ENCODE measurements at places on chromosomes 6 and 20.

DNA sequence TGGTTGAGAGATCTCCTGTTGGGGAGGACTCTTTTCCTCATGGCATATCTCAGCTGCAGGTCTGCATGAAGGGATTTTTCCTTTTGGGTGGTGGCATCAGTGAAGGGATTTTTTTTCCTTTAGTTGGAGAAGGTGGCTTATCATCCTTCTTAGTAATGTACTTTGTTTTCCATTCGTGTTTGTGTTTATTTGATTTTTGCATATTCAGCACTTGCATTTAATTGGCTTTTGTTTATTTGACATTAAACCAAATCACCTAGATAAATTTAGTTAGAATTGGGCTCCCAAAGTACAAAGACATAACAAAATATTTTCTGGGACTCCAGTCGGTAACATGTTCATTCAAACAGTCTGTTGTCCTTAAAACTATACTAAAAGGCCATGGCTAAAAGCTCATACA is 56.2 kb upstream of the MANEA start:
- DNase-seq, result no peak

DNA sequence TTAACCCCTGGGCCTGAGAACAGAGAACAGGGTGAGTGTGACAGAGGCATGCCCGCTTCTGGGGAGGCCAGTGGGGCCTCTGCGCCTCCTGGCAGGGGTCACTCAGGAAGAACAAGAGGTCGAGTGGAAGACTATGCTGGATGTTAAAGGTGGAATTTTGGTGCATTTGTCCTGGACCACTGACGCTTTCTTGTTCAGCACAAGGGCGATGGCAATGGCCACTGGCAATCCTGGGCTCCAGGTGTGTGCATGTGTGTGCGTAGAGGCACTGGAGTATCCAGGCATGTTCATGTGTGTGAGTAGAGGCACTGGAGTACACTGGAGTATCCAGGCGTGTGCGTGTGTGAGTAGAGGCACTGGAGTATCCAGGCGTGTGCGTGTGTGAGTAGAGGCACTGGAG is 23.5 kb upstream of the NPBWR2 start:
- no peak for DNase-seq

GRCh38 chr6:142644866-142645265 is 300.1 kb downstream of the HIVEP2 start:
- DNase-seq, result no peak

DNA sequence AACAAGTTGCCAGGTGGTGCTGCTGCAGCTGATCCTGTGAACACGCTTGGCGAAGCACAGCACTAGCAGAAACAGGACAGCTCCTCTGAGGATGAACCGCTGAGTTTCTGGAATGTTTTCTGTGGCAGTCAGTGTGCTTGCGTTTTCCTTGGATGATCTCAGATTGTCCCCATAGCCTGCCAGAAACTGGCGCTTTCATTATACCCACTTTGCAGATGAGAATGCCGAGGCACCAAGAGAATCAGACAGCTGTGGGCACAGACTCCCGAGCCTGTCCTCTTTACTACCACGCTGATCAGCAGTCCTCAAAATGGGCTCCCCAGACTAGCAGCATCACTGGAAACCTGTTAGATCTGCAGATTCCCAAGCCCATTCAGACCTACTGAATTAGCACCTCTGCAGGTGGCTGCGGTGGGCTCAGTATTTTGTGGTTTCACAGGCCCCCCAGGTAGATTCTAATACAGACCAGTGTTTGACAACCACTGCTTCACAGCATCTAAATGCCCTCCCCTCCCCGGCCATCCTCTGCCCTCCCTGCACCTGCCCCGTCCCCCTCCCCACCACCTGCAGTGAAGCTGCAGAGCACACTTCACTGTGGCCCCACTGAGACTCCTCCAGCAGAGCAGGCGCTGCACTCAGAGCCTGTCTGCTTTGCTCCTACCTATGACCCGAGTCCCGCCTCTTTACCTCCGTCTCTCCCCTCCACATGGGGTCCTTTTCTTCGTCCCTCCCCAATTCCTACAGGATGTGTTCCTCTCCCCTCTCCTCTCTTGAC is 29.6 kb downstream of the SPATA2 start:
- DNase-seq, result no peak

- DNase-seq, result no peak
Observed at GRCh38 chr20:25274481-25274880, 26.6 kb downstream of the PYGB start.

GRCh38 chr20:828987-829386 is 4.5 kb upstream of the FAM110A start:
- DNase-seq, result no peak

DNA sequence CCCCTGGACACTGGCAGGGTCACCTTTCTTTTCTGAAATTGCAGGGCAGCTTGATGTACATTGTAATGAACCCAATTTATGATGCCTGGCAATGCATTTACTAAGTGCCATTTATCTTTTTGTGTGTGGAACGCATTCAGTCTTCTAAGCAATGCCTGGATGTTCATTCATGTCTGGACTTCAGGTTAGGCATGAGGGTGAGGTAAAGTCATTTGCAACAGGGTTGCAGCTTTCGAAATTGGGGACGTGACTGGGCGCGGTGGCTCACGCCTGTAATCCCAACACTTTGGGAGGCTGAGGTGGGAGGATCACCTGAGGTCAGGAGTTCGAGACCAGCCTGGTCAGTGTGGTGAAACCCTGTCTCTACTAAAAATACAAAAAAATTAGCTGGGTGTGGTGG is 134.6 kb downstream of the SOX4 start:
- no peak for DNase-seq

All from C1 segment of cervical spinal cord (tissue), 14 donors.